Fibroblast of skin of back (primary cell): ENCODE measurements at places on chromosomes 1 and 21.
A peak's percentile ranks its signal among the peaks of the same experiment; 100 is the strongest.

- no peak for DNase-seq
Observed at GRCh38 chr1:198455966-198456365, 84.5 kb downstream of the ATP6V1G3 start.

- DNase-seq, result no peak
Observed at GRCh38 chr1:235004276-235004675, 124.4 kb downstream of the TOMM20 start.

DNA sequence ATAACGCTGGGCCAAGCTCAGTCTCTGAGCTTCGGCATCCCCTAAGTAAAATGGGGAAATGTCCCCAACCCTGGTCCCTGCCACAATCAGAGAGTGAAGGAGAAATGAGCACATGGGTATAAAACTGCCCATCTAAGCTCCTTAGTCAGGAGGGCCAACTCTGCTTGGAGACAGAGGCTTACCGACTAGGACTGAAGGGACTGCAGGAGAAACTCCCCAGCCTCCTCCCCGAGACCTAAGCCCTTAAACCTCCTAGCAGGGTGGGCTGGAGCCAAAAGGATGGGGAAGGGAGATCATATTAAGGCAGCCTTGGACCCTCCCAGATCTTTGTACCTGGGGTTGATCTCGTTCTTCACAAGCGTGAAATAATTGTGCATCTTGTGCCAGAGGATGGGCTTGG, 5.5 kb downstream of the ETNK2 start:
- no peak for DNase-seq

GRCh38 chr1:154171880-154172279, 17.0 kb upstream of the NUP210L start:
- no peak for DNase-seq

- DNase-seq, result peak; percentile 66
Observed at GRCh38 chr1:91613595-91613994, 112.9 kb downstream of the CDC7 start.

DNA sequence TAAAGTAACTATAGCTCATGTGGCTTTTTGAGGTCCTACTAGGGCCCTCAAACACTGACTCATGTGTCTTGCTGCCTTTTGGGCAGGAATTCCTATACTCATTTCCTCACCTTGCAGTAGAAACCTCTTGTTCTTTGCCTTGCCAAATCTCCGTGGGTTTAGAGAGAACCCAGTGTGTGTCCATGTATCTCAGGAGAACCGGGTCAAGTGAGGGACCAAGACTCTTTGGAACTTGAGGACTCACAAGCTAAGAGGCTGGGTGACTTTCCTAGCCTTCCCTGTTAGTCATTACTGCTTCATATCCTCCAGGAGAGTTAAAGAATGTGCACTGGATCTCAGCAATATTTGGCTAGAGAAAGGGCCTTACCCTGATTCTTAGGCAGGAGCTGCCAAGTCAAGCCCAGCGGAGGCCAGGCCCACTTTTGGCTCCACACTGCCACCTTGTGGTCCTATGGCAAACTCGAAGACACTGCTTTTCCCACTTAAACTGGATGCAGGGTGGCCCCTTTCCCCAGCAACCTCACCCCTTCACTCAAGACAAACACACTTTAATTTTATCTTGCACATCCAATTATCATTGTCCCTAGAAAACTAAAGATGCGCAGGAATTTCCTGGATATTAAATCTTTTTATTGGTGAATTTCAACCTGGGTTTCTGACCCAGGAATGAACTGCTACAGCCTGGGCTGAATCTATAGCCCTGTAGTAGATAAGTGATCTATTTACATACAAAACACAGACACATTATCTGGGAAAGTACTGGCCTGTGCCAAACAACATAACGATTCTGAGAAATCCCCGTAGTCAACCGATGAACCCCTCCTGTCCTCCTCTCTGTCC, 10.6 kb downstream of the AVPR1B start:
- peak; percentile 83 for DNase-seq

DNA sequence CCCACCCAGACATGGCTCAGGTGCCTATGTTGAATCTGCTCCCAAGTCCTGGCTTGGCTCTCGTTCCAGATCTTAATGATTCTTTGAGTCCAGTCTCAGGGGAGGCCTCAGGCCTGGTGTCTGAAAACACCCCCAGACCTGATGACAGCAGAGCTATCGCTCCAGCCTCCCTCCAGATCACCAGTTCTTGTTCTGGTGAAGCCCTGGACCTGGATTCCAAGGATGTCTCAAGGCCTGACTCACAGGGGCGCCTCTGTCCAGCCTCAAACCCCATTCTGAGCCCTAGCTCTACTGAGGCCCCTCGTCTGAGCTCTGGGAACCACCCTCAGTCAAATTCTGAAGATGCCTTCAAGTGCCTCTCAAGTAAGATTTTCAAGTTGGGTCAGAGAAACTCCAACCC, 11.4 kb downstream of the MROH7 start:
- DNase-seq, result peak; percentile 27

GRCh38 chr1:211229365-211229759, 29.8 kb upstream of the RCOR3 start:
- DNase-seq, result no peak

DNA sequence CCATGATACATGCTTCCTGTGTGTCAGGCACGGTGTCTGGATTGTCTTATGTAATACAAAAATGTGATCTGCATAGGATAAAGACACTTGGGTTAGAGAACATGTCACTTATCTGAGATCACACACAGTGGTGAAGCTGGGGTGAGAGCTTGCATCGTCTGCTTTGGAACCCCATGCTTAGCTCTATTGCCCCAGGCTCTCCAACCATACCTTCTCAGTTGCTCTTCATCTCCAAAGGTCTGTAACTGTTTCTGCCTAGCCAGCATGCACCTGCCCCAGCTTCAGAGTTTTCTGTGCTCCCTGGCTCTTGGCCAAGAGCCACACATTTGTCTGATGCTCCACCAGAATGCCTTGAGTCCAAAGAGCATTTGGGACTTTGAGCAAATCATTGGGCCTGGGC, 93.9 kb upstream of the COG2 start:
- DNase-seq, result no peak

- DNase-seq, result no peak
Observed at GRCh38 chr1:6996371-6996770, 211.1 kb downstream of the CAMTA1 start.

- peak; percentile 27 for DNase-seq
Observed at GRCh38 chr1:42736152-42736551, 3.9 kb downstream of the CLDN19 start.

- DNase-seq, result no peak
Observed at GRCh38 chr1:213939888-213940287, 47.9 kb upstream of the PROX1 start.

DNA sequence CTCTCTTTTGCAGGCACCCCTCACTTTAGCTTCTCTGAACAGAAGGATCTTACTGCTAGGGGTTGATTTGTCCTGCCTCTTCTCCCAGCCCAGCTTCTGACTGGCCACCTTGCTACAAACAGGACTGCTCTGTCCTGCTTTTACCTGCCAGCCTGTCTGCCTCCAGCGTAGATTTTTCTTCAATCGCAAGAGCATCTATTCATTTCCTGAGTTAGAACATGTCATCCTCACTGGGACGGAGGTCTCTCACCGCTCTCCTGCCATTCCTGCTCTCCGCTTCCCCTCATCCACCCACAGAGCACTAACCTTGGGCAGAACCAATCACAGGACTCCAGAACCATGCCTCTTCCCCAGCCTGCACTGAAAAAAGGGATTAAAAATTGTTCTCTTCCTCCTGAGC, 3.5 kb upstream of the ATP1B1 start:
- no peak for DNase-seq

DNA sequence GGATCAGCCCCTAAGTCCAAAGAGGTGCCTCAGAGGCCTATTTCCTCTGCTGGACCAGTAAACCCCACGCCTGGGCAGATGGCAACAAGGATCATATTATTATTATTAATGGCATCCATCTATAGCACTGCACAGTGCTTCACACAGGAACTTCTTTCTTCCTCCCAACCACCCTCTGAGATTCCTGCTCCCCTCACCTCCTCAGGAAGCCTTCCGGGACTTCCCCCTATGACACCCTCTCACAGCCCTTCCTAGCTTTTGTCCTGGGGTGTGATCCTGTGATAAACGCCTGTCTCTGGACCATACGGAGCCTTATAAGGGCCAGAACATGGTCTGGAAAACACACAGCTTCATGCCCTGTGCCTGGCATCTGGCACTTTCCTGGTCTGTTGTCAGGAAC, 3.2 kb downstream of the FBXO2 start:
- no peak for DNase-seq

GRCh38 chr1:193524021-193524420, 337.6 kb upstream of the B3GALT2 start:
- no peak for DNase-seq

- no peak for DNase-seq
Observed at GRCh38 chr1:40318970-40319621, 2.0 kb upstream of the COL9A2 start.

- DNase-seq, result no peak
Observed at GRCh38 chr1:107533436-107533835, 392.6 kb downstream of the NTNG1 start.

DNA sequence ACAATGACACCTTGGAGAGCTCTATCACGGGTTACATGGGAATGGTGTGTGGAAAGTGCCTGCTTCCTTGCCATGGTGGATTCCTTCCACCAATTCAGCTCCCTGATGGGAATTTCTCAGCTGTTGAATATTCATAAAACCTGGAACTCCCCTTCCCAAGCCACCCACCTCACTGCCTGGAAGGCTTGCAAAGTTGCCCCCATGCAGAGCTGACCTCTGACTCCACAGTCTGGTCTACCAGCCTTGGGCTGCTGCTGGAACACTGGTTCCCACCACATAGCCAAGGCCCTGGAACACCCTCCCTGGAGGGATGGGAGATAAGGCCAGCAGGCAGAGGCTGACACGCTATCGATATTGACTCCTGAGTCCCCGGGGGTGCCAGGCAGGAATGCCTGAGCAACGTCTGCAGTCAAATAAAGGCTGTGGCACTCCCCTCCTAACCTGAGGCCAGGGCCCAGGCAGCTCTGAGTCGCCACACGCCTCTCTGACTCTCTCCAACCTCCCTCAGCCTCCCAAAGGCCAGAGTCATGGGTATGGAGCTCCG, 8.8 kb downstream of the CCDC24 start:
- no peak for DNase-seq

DNA sequence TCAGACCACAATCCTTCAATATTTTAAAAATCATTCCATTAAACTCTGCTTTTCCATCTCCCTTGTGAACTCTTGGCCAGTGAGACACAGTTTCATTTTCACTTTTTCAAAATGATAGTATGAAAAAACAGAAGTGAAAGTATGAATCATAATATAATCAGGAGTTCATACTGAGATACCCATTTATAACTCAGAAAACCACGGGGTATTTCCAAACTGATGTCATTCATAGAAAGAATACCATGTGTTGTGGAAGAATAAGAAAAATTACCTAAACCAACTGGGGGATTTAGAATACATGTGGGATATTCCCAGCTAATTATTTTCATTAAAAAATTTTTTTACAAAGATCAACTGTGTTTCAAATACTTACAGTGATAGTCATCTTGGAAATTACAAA, 149.9 kb downstream of the MRPL39 start:
- peak; percentile 86 for DNase-seq

DNA sequence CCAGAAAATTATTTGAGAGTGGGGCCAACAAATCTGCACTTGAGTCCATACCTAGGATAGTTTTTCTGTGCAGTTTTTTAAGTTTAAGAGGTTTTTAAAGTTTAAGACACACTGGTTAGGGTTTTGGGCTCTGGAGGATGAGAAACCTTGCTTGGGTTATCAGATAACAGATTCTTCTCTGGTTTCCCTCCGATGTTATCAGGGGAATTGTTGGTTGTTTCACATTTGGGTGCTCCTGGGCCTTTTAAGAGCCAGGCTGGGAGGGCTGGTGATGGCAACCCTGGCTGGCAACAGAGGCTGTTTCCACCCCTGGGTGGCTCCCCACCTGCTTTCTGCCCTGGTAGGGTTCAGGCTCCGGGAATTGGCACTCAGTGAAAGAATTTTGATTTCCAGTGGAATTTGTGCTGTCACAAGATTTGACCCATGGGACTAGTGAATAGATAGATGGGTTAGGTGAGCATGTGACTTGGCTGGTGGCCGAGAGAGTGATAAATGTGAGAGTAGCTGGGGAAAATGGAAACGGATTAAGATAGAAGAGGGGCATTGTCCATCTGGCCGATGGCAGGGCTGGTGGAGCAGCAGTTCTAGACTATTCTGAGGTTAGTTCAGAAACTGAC, 14.8 kb downstream of the VANGL1 start:
- no peak for DNase-seq
